Activated naive CD4-positive, alpha-beta T cell (primary cell): ENCODE measurements at places on chromosomes 1 and 21.

DNA sequence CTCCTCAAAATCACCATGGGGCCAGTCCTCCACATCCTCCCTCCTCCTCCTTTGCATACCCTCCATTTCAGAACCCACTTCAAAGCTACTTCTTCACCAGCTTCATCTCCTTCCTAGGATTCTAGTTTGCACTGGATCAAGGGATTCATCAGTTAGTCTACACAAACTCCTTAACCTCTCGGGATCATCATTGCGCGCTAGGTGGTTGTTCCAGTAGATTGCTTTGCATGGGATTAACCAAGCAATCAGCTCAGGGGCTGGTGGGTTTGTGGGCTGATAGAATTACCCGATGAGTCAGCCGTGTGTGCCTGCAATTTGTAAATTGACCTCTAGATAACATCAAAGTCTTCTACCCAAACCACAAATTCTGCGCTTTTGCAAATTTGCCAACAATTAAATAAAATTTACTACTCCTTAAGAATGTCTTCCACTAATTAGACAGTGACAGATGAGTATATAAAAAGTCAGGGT is 7.7 kb downstream of the KANK4 start:
- no peak for DNase-seq

DNA sequence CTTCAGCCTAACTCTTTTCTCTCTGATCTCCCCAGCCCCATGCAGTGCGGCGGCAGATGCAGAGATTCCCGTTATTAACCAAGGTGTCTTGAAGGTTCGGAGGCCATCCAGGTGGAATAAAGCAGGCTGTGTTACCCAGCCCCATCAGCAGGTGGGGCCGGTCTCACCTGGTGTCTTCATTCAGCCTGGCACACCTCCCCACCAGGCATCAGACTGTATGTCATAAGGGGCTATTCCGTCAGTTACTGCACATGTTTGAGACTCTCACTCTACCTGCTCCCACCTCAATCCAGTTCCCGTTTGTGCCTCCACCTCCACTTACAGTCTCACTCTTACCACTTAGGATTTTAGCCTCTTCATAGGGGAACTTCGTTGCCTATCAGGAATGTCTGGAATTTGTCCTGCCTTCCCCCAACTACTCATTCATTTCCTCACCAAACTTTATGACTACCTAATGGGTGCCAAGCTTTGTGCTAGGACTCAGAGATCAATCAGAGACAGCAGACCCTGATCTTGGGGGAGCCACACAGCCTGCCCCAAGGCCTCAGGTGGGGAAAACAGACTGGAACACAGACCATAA is 170.2 kb downstream of the PLPP3 start:
- no peak for DNase-seq

- no peak for DNase-seq
These were observed 2.4 kb downstream of the GABRD start for GRCh38 chr1:2021550-2021949.

DNA sequence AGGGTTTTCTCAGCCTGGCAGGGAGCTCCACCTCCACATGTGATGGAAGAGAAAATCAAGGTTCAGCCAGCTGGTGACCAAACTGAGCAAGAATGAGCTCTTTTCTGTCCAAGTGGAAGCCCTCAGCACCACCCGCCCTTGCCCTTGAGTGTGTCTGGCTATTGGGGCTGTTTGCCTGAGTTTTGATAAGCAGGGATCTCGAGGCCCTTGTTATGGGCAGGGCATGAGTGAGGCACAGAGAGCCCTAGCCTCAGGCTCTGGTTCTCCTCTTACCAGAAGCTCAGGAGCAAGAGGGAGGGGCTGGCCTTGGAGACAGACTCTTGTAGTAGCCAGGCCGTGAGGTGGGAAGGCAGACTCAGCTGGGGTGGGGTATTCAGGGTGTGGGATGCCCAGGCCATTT is 37.5 kb upstream of the ARF1 start:
- no peak for DNase-seq

- DNase-seq = no peak
These were observed 235.2 kb downstream of the RPS6KC1 start for GRCh38 chr1:213286235-213286634.

GRCh38 chr1:94611681-94612475 is 70.3 kb upstream of the F3 start:
- DNase-seq = no peak

- DNase-seq = no peak
These were observed 148.7 kb upstream of the SPAG17 start for GRCh38 chr1:118333601-118334210.

GRCh38 chr21:35102488-35103371 is 53.6 kb upstream of the RUNX1 start:
- DNase-seq = no peak

DNA sequence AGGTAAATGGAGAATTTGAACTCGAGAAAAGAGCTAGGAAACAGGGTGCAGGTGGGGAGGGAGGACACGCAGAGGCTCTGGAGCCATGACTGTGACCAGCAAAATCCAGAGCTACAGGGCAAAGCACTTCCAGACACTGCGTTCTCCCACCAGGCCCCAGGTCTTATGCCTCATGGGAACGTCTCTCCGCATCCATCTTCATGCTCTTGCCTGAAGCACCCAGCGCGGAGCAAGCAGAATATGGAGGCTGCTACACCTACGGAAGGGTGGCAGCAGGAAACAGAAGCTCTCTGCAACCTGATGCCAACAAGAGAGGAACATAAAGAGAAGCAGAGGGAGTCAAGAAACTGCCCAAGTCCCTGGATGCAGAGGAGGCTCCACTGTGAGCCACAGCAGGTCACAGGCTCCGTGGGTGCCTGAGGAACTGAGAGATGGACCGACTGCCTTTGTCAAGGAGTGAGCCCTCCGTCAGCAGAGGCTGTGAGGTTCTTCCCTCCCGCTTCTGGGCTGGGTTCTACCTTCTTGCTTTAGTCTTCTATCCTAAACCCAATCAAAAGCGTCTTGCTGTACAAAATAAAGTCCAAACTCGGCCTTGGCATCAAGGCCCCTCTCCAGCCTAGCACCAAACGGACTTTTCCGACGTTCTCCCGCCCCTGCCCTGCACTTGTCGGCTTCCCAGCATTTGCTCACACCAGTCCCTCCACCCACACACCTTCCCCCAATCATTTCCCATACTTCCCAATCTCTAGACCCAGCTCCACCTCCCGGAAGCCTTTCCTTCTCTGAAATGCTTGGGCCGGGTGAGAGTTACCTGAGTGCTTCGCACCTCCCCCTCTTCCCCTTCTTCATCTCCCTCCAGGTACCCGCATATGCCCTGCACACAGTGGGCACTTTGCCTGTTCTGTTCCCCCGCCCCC is 930 bp downstream of the DHCR24 start:
- no peak for DNase-seq

DNA sequence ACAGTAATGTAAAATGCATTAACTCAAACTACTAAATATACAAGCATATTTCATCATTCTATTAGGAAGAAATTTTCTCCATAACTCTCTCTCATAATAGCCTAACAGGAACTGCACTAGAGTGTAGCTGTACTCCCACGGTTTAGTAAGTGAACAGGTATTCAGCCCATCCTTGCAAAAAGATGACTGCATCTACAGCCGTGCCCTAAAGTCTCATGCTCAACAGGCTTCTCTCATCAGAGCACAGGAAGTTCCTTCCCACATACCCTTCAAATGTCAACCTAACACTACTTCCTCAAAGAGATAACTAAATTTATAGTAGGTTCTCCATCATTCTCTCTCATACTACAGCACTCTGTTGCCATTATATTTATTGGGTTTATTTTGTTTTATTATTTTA is 251.6 kb downstream of the AKT3 start:
- no peak for DNase-seq

- no peak for DNase-seq
These were observed 83.8 kb downstream of the EVI5 start for GRCh38 chr1:92701147-92701546.

GRCh38 chr21:44589586-44590305 is 2.6 kb downstream of the KRTAP10-6 start:
- no peak for DNase-seq

- no peak for DNase-seq
These were observed 106.5 kb upstream of the ACTL8 start for GRCh38 chr1:17648457-17649145.

GRCh38 chr1:94260635-94261387 is 23.4 kb upstream of the ARHGAP29 start:
- DNase-seq = no peak

DNA sequence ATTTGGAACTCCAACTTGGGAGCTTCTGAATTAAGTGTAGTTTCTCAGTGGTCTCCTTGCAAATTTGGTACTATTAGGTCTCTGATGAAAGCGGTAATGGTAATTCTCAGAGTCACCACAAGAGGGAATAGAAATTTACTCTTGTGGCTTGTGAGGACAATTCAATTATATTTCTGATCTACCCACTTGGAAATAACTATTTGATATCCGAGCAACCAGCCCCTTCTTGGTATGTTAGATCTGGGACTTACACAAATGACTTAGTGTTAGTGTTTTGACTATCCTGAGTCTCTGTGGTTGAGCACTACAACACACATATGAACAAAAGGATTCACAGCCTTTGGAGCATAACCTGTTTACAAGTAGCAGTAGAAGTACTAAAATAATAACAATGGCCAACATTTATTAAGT is 68.1 kb downstream of the RPS6KA1 start:
- DNase-seq = no peak

DNA sequence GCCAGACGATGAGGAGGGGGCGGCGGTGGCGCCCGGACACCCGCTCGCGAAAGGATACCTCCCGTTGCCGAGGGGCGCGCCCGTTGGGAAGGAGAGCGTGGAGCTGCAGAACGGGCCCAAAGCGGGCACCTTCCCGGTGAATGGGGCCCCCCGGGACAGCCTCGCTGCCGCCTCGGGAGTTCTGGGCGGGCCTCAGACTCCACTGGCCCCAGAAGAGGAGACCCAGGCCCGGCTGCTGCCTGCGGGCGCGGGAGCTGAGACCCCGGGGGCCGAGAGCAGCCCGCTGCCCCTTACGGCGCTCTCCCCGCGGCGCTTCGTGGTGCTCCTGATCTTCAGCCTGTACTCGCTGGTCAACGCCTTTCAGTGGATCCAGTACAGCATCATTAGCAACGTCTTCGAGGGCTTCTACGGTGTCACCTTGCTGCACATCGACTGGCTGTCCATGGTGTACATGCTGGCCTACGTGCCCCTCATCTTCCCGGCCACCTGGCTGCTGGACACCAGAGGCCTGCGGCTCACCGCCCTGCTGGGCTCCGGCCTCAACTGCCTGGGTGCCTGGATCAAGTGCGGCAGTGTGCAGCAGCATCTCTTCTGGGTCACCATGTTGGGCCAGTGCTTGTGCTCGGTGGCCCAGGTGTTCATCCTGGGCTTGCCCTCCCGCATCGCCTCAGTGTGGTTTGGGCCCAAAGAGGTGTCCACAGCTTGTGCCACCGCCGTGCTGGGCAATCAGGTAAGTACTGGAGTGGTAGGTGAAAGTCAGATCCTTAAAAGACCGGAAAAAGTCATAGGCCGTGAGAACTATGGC is 588 bp downstream of the FLVCR1 start:
- DNase-seq = no peak

- no peak for DNase-seq
These were observed 9.7 kb downstream of the ARHGEF2 start for GRCh38 chr1:155968670-155969069.

DNA sequence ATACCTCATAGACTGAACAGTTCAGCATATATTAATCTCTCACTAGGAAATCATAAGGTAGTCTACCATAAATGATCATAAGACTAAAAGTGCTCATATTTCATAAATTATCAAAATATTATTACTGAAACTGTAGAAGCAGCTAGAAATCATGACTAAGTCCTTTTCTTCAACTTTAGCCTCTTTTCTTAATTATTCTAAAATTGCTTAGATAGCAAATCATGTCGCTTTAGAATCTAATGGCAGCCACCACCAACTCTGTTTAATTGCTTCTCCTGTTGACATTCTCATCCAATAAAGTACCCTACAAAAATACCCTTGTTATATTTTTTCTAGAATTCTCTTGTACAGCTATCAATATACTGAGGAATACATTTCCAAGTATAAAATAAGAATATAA is 102.9 kb downstream of the DENND1B start:
- DNase-seq = no peak

DNA sequence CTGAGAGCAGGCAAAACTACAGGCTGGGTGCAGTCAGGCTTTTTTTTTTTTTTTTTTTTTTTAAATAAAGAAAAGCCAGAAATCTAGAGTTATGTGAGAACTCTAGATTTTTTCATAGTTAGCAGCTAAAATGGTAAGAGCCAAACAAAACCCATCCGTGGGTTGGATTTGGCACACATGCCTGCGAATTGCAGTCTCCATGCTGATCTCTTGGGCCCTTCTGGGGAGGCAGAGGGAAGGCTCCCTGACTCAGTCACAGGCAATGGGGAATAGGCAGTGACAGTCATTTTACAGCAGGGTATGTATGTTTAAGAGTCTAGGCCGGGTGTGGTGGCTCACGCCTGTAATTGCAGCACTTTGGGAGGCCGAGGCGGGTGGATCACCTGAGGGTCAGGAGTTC is 2.6 kb downstream of the TXLNA start:
- DNase-seq = no peak

DNA sequence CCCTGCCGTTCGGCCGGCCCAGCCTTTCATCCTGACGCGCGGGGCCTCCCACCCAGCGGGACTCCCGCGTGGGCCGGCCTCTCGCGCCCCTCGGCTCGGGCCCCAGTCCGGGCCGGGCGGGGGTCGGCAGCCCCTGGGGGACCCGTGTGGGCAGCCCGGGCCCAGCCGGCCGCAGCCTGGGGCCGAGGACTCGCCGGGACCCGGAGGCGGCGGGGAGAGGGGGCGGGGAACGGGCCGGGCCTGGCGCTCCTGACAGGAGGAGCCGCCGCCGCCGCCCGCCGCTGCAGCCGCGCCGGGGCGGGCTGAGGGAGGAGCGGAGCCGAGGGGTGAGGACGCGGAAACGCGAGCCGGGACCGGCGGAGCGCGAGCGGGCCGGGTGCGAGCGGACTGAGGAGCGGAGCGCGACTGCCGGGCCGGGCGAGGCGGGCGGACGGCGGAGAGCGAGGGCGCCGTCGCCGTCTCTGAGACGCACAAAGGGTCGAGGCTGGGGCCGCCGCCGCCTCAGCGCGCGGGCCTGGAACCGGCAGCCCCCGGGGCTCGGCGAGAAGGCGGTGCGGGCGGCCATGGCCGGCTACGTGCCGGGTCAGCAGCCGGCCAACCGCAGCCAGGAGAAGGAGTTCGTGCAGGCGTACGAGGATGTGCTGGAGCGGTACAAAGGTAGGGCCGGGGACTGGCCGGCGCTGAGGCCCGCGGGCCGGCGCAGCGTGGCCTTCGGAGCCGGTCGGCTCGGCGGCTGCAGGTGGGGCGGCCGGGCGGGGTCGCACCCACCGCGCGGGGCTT is 79.1 kb downstream of the NDUFS5 start:
- no peak for DNase-seq

- DNase-seq = no peak
These were observed 90.1 kb upstream of the DIRAS3 start for GRCh38 chr1:68140536-68140935.

GRCh38 chr1:21779613-21780521 is 3.1 kb downstream of the USP48 start:
- DNase-seq = no peak

GRCh38 chr1:9198538-9199361 is 35.8 kb upstream of the H6PD start:
- no peak for DNase-seq

DNA sequence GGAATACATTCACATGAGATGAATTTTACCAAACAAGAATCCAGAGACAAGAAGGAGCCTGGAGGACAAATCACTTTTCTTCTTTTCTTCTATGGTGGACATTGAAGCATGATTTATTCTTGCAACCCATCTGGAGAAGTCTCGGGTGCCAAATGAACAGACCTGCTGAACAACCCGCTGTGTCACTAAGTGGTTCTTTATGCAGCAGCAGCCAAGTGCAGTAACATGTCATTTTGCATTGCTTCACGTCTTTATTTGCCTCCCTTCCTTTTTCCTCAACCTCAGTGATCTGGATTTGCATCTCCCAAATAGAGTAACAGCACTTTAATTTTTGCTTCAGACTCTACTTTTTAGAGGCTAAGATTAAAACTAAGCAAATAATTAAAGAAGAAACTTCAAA is 50.0 kb upstream of the TENT5C start:
- DNase-seq = no peak
